NCI-H2107 (cell line): ENCODE measurements at places on chromosomes 16 and 17.

- no peak for DNase-seq
Observed at GRCh38 chr17:4711661-4712181, 1.3 kb downstream of the ARRB2 start.

- no peak for DNase-seq
Observed at GRCh38 chr17:50914505-50915063, 48.4 kb upstream of the TOB1 start.

DNA sequence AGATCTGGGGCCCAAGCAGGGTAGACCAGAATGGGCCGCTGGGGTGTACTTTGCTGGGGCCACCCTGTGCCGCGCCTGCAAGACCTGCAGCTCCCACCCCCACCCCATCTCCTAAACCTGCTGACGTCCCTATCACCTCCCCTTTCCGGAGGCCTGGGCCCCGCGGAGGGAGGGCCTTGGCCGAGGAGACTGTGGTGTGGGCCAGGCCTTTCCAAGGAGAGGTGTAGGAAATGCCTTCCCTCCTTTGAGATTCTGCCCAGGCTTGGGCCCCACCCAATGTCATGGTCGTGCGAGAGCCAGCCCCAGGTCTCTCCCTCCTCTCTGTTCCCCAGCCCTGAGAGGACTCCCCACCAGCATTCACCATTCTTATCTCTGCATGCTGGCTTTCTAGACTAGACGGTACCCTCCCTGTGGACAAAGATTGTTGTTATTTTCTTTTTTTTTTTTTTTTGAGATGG is 3.9 kb upstream of the WFIKKN2 start:
- DNase-seq: no peak

- DNase-seq: no peak
Observed at GRCh38 chr17:17556671-17557070, 34.8 kb downstream of the PEMT start.

DNA sequence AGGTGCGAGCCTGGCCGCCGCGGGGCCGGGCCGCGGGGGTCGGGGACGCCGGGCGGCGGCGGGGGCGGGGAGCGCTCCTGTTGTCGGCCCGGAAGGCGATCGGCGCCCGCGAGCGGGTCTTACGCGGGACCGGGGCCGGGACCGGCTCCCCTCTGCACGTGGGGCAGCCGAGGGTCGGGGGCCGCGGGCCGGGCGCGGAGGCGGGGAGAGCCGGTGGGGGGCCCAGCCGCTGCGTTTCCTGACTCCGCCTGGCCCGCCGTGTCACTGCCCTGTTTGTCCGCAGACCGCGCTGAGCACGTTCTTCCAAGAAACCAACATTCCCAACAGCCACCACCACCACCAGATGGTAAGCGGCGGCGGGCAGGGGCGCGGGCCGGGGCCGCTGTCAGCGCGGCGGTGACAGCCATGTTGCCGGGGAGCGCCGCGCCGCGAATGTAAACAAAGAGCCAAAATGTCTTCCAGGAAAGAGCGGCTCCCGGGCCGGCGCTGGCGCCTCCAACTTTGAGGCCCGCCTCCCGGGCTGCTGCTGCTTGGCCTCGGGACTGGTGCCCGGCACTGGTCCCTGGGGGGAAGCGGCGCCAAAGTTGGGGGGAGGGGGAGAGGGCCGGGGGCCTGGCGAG is 586 bp downstream of the UBALD2 start:
- DNase-seq: no peak

- no peak for DNase-seq
Observed at GRCh38 chr16:24858219-24859041, 12.7 kb downstream of the SLC5A11 start.

DNA sequence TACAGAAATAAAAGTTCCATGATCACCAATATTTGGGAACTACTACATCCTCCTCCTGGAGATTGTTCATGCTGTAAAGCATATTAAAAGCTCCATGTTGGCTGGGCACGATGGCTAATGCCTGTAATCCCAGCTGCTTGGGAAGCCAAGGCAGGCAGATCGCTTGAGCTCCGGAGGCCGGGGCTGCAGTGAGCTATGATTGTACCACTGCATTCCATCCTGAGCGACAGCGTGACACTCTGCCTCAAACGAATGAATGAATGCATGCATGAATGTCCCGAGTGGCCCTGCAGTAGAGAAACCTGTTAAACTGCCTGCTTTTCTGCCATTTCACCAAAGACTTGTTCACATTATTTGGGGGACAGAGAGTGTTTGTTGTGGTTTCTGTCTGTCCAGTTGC is 15.0 kb downstream of the CNEP1R1 start:
- DNase-seq: no peak

GRCh38 chr17:45270828-45271418 is 9.0 kb upstream of the SPATA32 start:
- no peak for DNase-seq

DNA sequence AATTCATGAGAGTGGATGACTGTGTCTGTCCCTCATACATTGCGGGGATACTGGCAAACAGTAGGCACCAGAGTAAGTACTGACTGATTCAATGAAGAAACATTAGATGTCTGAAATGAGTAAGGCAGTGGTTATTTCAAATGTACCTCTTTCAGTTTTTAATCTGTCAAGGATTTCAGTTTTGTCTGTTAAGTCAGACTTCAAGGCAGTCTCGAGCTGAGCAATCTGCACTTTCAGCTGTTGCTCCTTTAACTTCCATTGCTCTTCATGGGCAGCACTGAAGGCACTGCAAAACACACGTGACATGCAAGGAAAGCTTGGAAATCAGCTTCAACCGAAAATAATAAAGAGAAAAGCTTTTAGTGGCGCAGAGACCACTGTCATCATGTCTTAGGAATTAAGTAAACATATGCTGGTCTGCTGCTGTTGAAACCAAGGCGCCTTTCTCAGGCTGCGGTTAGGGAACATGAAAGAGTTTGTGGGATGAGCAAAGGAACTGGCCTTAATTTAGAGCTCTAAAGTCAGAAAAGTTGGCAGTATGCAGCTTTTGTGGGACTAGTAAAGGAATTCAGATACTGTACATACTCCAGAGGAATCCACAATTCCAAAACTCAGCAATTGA is 38.8 kb downstream of the RPGRIP1L start:
- no peak for DNase-seq

DNA sequence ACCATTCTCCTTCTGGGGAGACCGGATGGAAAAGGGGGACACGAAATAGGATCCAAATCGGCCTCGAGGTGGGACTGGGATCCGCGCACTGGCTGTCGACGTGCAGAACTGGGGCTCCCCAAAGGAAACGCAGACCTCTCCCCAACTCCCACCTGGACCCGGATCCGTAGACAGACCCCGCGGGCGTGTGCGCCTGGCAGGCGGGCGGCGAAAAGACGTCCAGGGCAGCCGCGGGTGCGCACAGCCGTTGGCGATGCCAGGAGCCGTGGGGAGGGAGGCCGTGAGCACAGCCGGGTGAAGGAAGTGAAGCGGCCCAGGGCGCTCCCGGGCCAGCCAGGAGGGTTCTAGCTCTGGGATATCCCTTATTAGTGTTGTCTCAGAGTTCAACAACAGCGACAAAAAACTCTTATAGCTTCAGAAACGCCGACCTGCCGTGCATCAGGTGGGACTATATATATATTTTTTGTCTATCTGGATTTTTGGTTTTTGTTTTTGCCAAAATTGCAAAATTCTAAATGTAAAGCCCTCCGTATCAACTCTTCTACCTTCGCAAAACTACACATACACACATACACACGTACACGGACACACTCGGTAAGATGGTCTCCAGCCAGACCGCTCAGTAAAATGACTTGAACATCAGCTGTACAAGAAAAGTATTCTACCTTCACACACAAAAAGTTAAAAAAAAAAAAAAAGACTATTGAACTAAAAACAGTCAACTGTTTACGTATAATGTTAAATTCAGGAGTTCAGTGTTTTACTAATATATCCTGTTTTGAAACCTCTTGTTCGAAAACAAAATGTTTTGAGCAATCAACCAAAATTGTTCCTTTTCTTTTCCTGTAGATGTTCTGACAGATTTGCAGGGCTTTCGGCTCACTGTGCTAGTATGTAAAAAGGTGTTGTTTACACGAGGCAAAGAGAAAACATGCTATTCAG is 5.2 kb upstream of the AATF start:
- DNase-seq: no peak

GRCh38 chr16:46857368-46857945 is 26.5 kb upstream of the C16orf87 start:
- peak; percentile 26 for DNase-seq

DNA sequence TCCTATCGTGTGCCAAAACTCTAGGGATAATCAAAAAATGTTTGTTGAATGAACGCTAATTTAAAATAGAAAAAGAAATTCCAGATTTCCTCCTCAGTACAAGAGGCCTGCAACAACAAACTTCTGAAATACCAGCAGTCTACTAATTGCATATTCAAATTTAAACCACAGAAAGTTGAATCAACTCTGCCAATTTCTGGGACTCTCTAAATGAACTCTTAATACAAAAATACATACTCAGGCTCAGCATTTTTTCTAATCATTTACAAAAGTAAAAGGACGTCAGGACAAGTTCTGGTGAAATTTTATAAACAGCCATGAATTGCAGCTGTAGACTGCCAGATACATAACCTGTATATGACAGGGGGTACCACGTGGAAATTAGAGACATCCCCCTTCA is 49.0 kb downstream of the KANSL1 start:
- no peak for DNase-seq

DNA sequence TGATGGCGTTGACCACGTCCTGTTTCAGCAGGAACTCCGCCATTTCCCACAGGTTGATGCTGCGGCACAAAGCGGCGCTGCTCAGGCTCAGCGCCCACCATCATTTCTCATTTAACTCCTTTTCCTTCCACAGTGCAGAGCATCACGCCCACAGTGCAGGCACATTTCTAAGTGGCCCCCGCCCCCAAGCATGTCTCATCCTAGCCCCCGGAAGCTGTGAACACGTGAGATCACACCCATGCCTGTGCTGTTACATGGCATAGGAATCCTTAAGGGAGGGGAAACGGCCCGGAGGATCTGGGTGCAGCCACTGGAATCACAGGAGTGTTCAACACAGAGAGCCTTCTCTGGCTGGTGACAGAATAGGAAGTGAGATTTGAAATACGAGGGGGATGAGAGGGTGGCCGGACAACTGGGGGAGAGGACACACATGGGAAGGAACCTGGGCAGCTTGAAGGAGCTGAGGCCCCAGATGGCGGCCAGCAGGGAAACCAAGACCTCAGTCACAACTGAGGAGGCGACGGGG is 4.7 kb downstream of the NAGPA start:
- DNase-seq: no peak

DNA sequence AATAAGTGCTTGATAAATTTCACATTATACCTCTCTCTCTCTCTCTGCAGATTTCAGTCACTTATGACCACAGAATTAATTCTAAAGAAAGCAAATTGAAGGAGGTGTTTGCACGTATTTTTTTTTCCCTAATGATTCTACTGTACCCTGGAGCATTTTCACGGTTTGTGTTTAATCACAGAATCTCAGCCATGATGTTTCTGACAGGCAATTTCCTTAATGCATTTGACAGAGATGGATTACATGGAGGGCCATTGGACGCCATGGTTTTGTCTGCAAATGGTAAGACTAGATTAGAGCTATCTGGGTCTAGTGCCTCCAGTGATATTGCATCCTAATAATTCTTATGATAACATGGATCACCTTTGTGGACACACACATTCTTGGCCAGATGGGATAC is 147.5 kb upstream of the RBFOX1 start:
- no peak for DNase-seq

GRCh38 chr17:44007346-44008204 is 3.2 kb downstream of the NAGS start:
- no peak for DNase-seq

- no peak for DNase-seq
Observed at GRCh38 chr16:78762222-78762621, 662.8 kb downstream of the WWOX start.

DNA sequence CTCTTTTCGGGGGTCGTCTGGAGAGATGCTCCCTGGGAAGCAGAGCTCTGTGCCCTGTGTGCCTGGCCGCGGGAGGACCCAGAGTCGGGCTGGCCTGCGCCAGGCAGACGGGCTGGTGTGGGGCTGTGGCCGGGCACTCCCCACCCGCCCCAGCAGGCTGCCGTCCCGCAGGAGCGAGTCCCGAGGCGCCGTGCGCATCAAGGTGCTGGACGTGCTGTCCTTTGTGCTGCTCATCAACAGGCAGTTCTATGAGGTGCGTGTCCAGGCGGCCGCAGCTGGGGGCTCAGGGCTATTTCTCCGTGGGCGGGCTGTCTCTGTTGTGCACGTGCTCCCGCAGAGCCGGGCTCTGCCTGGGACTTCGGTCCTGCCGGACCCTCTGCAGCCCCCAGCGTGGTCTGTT is 15.0 kb downstream of the TSC2 start:
- no peak for DNase-seq

DNA sequence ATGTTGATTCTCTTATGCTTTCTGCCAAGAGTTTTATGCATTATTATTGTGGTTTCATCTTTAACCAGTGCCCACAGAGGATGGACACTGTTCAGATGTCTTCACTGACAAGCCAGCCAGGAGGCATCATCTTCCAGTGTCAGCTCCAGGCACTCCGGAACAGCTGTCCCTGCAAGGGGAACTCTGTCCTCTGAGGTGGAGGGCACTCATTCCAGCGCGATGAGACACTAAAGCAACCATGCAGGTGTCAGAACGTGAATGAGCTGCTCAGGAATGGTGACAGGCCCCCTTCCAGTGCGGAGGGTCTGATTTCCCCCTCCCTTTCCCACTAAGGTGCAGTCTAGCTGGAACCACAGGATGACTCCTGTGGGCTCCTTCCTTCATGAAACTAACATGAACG is 117.5 kb downstream of the NOG start:
- DNase-seq: no peak

GRCh38 chr16:50273888-50274325 is 7.6 kb downstream of the ADCY7 start:
- DNase-seq: no peak

GRCh38 chr17:58329035-58329809 is 627 bp upstream of the TSPOAP1 start:
- no peak for DNase-seq

GRCh38 chr17:27741971-27742575 is 58.3 kb downstream of the NOS2 start:
- no peak for DNase-seq

GRCh38 chr17:59725691-59726090 is 18.2 kb downstream of the VMP1 start:
- DNase-seq: no peak

DNA sequence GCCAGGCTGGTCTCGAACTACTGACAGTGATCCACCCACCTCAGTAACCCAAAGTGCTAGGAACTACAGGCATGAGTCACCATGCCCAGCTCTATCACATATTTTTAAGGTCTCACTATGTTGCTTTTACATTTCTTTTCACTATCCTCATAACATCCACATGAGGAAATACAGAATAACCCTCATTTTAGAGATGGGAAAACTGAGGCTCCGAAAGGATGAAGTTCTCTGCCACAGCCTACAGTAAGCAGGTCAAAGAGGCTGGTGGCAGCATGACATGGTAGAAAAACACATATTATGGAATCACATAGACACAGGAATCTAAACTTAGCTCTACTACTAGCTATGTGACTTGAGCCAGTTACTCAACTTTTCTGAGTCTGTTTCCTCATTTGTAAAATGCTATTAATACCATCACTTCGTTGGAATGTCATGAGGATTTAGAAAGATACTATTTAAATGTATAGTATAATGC is 32.2 kb downstream of the APPBP2 start:
- no peak for DNase-seq
